ENCODE measurements at places on chromosomes 16 and 17.

GRCh38 chr17:751269-752001 lies 629 bp downstream of the GEMIN4 start:
- DNase-seq: peak; percentile 58

GRCh38 chr16:87117936-87118335 lies 199.3 kb downstream of the C16orf95 start:
- no peak for DNase-seq

DNA sequence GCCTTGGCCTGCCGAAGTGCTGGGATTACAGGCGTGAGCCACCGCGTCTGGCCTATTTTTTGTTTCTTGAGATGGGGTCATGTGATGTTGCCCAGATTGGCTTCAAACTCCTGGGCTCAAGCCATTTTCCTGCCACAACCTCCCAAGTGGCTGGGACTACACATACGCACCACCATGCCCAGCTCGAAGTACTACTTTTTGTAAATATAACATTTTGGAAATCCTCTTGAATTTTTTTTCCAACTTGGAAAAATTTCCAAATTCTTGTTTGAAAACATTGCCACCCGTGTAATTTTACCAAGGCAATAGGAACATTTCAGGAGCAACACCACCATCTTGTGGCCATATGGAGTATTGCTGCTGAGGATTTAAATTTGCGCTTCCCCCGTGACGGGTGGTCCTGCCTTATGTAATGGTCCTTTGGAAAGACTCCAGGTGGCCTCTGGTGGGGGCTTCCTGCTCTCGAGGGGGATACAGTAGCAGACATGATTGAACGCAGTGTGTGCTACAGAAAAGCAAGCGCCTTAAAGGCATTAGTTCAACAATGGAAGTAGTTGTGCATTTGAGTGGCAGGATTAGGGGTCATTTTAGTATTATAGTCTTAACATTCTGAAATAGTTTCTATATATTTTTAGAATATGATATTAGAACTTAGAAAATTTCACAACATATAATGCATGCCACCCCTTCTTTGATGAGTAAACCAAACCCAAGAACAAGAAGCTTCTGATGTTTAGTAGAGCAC lies 8.0 kb downstream of the FLYWCH1 start:
- peak; percentile 73 for DNase-seq

GRCh38 chr16:88764913-88765349 lies 20.1 kb downstream of the PIEZO1 start:
- DNase-seq: no peak

DNA sequence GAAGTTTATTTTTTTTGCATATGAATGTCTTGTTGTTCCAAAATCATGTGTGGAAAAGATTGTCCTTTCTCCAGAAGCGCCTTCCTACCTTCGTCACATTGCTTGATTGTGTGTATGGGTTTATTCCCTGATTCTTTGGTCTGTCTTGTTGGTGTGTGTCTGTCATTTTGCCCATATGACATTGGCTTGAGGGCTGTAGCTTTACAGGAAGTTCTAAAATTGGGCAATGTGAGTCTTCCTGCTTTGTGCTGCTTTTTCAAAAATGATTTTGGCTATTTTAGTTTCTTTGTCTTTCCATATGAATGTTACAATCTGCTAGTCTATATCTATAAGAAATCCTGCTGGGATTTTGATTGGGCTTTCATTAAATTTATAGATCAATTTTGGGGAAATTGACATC lies 217.2 kb downstream of the SNX29 start:
- no peak for DNase-seq

GRCh38 chr16:81436386-81436785 lies 8.2 kb upstream of the CMIP start:
- no peak for DNase-seq

DNA sequence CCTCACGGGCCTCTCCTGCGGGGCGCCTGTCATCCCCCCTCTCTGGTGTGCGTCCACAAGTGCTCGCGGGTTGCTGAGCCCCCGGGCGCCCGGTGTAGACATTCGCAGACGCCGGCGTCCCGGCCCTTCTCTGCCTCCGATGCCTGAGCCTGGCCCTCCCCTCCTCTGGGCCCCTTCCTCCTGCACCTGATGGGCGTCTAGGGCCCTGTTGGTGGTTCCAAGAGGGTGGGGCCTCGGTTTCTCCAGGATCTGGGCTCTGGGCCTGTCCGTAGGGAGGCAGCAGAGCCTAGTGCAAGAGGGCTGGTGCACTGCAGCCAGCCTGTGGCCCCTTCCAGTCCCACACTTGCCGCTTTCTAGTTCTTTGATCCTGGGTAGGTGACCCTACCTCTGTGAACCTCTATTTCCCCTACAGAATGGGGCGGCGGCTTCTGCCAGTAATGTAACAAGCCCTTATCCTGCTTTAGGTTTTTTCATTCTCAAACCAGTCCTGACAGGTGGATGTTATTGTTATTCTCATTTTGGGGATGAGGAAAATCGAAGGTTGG lies 623 bp downstream of the E4F1 start:
- peak; percentile 53 for DNase-seq

GRCh38 chr16:1828645-1829410 lies 1.8 kb downstream of the FAHD1 start:
- DNase-seq: no peak
